AG04450 (cell line): ENCODE measurements at places on chromosomes 12 and 14. TPM values are rescaled to one million over a fixed set of nuclear protein-coding genes. Genes with fewer than 3 reads are reported as not detected.

DNA sequence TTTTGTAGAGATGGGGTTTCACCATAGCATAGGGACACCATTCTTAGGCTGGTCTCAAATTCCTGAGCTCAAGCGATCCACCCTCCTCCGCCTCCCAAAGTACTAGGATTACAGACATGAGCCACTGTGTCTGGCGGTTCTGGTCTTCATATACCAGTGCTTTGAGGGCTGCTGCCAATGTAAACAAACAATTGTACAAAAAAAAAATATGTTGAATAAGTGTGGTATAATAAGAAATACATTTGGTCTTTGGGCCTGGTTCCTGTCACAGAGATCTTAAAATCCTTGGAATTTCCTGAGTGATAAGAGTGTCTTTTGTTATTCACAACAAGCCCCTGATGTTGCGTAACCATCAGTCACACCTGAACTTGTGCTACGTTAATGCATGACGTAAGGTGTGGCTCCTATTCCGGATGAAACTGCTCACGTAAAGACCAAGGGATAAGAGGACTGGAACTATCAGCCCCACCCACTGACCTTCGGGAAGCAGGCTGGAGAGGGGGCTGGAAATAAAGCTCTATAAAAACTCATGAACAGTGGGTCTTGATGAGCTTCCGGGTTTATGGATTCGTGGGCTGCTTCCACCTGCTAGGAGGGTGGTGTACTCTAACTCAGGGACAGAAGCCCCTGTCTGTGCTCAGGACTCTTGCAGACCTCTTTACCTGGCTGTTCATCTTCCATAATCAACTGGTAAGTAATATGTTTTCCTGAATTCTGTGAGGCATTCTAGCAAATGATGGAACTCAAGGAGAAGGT, 16.5 kb upstream of the RIMKLB start:
- no peak for DNase-seq

STAB2 gene
- not detected in 2 replicates for polyA plus RNA-seq

- no peak for DNase-seq
These were observed 311.8 kb upstream of the ATP2B1 start for GRCh38 chr12:90020436-90020835.

MYF5 gene
- polyA plus RNA-seq: not detected in 2 replicates
